ENCODE measurements at places on chromosomes 12 and 14.

DNA sequence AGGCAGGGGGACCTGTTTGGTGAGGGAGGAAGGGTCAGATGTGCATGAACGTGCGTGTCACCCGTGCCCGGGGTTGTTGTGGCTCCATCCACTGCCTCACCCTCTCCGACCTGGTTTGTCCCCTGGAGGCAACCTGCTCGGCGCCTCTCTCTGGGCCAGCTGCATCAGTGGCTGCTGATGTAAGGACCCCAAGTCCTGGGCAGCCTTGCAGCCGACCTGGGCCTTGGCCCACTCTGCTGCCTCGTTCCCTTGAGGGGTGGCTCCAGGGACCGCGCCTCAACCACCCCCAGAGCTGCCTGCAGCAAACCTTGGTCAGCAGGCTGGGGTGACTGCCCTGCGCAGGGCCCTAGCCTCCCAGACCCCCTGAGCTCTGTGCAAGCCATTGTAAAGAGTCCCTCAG, 351.7 kb downstream of the TMEM121 start:
- DNase-seq: no peak

- no peak for DNase-seq
These were observed 66.7 kb downstream of the GALNT16 start for GRCh38 chr14:69326611-69327010.

GRCh38 chr12:3962631-3963483, 89.7 kb upstream of the PARP11 start:
- DNase-seq: no peak

DNA sequence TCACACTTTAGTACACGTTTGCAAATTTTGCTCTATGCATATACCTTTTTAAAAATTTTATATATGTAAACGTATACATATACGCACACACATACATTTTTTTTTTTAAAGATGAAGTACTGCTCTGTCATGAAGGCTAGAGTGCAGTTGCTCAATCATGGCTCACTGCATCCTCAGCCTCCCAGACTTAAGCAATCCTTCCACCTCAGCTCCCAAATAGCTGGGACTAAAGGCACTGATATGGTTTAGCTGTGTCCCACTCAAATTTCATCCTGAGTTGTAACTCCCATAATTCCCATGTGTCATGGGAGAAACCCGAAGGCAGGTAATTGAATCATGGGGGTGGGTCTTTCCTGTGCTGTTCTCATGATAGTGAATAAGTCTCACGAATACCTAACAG, 220.8 kb upstream of the CAND1 start:
- DNase-seq: no peak

DNA sequence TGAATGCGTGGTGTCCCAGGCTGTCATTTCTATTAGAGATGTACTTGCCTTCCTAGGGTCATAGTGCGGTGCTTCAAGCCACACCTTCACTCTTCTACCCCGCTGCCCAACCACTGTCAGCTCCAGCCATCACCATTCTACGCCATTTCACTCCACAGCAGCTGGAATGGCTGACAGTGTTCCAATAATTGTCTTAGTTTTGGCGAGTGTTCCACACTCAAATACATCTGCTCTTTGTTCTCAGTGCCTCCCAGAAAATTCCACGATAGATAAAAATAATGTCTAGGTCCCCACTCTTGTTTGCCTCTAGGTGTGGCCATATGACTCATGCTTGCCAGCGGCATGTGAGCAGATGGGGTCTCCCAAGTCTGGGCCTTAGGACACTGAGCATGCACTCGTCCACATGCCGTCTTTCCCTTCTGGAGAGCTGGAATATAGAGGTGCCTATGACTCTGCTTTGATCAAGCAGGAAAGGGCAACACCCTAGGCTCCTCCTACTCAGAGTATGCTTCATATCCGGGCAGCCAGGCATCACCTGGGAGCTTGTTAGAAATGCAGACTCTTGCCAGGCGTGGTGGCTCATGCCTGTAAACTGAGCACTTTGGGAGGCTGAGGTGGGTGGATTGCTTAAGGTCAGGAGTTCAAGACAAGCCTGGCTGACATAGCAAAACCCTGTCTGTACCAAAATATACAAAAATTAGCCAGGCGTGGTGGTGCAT, 163.0 kb downstream of the BRMS1L start:
- peak; percentile 28 for DNase-seq

Measured in NCI-H524 (cell line).